ENCODE measurements at places on chromosomes 6 and 20.

DNA sequence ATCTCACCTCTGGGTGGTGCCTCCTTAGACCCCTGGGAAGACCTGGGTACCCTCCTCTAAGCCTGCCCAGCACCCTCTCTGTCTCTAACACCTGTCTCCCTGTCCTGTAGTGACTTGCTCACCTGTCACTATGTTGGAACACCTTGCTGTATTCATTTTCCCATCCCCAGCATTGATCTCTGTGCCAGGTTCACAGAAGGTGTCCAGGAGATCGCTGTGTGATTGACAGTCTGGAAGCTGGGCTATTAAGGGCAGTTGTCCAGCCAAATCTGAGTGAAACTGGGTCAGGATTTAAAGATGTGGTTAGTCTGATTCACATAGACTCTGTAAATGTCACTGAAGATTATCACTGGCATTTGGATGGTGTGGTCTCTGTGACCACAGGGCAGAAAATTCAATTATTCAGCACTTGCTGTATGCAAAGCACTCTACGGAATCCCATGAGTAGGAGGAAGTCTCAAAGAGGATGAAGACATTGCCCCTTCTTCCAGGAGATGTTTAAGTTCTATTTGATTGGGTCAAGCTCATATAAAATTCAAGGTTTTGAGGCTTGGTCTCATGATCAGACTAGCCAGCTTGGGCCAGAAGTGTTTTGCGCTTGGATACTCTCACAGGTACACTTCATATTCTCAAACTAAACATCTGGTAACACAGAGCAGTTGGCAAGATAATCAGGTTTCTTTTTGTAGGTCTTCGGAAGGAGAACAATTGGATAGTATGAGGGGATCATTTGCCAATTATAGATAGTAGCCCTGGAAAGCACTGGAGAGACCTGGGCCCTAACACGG lies 57.8 kb upstream of the TAGAP start:
- no peak for DNase-seq

- DNase-seq = no peak
These were observed 110.7 kb downstream of the UTRN start for GRCh38 chr6:144395826-144396225.

GRCh38 chr20:21288587-21289370 lies 14.4 kb upstream of the XRN2 start:
- DNase-seq = no peak

DNA sequence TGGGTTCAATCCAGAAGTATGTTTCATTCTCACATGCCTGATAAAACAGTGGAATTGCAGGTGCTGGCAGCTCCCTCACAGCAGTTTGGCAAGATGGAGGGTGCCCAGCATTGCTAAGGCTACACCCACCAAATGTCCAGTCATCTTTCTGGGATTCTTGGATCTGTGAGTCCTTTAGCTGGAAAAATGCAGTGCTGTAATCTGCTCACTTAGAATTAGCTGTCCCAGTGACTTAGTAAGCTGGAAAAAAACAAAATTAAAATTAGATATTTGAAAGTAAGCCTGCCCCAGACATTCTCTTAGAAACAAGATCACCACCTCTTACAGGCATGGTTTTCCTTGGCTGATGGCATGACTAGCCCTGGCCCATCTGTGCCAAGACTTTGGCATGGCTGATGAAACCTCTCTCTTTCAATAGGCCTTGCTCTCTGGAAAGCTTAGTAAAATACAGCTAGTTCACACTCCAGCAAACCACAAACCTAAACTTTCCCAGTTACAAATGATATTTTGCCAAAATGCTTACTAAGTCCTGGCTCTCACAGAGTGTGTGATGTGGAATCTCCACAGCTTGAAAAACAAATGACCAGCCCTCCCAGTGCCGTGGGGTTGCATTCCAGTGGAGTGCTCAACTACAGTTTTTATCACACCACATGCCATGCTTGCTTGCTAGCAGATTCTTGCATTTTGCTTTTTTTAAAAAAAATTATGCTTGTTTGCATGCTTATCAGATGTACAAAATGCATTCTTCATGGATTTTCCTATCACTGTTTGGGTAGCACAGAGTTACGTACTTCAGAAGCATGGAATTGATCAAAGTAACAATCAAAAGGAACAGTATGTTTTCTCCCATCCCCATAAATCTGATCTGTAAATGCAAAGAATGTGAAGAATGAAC lies 261.5 kb downstream of the EYA4 start:
- no peak for DNase-seq

DNA sequence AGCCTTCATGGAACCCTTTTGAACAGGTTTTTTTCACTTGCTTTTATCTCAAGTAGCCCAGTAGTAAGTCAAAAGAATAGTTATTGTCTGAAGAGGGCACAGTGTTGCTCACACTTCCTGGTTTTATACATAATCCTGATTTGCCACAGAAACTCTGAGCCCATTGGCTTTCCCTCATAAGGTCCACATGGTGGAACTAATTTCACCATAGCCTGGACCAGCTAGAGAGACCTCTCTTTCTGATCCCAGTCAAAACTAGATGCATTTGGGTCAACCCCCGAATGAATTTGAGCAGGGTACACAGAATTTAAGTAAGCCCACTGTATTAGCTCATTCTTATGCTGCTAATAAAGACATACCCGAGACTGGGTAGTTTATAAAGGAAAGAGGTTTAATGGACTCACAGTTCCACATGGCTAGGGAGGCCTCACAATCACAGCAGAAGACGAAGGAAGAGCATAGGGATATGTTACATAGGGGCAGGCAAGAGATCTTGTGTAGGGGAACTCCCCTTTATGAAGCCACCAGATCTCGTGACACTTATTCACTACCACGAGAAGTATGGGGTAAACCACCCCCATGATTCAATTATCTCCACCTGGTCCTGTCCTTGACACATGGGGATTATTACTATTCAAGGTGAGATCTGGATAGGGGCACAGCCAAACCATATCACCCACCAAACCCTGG lies 6.2 kb downstream of the RWDD2A start:
- DNase-seq = no peak

DNA sequence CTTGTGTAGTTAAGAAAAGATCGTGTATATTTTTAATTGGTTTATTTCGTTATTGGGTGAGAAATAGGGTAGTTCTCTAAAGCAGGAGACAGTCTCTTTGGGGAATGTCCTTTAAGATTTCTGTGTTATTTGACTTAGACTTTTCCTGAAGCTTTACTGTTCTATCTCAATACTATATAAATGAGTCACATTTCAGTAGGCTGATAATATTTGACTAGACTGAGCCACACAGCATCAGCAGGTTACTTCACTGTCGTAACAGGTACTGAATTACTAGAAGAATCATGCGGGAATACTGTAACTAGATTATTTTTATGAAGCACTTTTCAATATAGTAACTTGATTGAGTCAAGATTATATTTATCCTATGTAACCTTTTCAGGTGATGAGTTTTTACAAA lies 1.4 kb downstream of the SMAP1 start:
- DNase-seq = no peak

GRCh38 chr6:827431-827830 lies 134.5 kb upstream of the EXOC2 start:
- DNase-seq = no peak

DNA sequence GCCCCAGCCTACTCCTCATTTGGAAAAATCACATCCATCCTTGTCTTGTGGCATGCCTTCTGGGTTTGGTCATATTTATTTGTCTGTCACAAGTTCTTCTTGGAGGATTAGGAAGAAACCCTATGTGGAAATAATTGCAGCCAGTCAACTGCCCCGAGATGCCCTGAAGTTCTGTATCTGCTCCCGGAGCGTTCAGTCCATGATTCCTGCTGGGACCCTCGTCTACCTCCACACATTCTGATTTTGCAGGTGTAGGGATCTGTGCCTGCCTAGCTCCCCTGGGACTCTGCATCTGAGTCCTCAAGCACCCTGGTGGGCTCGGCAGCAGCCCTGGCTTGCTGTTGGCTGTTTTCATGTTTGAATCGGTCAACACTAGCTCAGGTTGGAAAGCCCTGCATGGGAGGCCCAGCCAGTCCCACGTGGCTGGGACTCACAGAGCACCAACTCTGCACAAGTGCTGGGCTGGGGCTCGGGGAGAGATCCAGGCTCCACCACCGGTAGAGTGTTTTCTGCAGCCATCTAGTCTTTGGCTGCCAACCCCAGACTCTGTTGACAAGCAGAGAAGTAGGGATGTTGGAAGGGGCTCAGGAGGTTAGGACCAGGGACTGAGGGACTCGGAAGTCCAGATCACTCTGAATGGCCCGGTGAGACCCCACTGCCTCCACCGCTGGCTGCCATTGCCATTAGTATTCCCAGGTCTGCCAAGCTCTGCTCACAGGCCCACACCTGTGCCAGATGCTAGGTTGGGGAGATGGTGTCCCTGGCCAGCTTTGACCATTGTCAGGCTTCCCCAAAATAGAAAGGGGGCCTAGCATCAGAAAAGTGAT lies 183.5 kb upstream of the CST7 start:
- no peak for DNase-seq

- DNase-seq = no peak
These were observed 22.4 kb upstream of the CHRNA4 start for GRCh38 chr20:63383556-63383955.

DNA sequence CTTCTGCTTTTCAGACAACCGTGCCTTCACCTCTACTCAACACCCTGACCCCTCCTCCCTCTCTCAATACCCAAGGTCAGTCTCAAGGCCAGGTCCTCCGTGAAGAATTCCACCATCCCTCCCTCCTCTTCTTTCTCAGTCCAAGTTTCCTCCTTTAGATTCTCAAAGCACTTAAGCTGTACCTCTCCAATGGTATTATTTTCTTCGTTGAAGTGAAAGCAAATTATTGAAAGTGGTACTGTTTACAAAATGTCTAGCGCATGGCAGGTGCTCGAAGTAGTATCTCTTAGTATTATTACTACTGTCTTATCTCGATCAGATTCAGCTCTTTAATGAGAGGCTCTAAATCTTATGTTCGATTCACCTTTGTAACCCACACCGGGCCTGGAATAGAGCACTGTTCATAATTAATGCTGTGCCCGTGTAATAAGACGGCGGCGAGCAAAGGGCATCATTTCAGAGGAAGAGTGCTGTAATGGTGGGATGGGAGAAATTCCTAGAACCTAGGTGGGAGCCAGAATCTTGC lies 593 bp upstream of the RALGAPB start:
- no peak for DNase-seq

DNA sequence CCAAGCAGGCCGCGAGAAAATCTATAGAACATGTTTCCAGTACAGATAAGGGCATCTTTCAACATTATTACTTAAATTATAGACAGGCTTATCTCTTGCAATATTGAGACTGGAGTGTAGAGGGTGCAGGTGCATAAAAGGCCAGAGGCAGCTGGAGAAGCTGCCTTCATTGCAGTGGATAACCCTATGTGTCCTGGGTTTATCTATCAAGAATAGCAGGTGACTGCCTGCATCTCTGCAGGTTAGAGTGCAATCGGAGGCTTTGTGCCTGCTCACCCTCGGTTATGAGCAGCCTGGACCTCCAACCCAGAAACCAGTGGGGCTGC lies 28.7 kb upstream of the ECI2 start:
- no peak for DNase-seq

GRCh38 chr6:9484091-9484490 lies 930.8 kb downstream of the TFAP2A start:
- DNase-seq = no peak

GRCh38 chr6:104201557-104201956 lies 658.2 kb downstream of the HACE1 start:
- DNase-seq = no peak

GRCh38 chr6:73644941-73645591 lies 8.7 kb downstream of the SLC17A5 start:
- DNase-seq = no peak

GRCh38 chr6:95991906-95992305 lies 23.9 kb upstream of the FUT9 start:
- no peak for DNase-seq

DNA sequence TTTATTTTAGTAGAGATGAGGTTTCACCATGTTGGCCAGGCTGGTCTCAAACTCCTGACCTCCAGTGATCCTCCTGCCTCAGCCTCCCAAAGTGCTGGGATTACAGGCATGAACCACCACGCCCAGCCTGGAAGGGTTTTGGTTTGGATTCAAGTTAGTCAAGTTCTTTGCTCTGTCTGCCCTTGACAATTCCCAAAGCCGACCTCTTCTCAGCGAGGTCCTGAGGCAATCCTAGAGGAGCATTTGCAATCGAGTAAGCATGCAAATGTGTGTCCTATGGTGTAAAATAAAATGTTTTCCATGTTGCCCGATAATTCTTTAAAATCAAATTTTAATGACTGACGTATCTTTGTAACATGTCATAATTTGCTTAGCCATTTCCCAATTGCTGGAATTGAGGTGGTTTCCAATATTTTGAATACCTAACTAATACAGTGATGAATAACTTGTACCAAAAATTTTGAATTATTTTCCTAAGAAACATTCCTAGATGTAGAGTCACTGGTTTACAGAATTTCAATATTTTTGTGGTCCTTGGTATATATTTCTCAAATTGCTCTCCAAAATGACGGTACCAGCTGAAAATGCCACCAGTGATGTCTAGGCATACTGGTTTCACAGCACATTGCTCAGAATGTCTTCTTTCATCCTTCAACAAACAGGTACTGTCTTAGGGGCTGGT lies 38.7 kb downstream of the GTF2H5 start:
- DNase-seq = no peak

All from nephron progenitor cell (in vitro differentiated cells).